AG09319 (cell line): ENCODE measurements at places on chromosomes 11 and 22.

- no peak for DNase-seq
These were observed 7.3 kb downstream of the OAF start for GRCh38 chr11:120217941-120218694.

GRCh38 chr11:112590764-112591163 is 330.1 kb upstream of the PLET1 start:
- no peak for DNase-seq

DNA sequence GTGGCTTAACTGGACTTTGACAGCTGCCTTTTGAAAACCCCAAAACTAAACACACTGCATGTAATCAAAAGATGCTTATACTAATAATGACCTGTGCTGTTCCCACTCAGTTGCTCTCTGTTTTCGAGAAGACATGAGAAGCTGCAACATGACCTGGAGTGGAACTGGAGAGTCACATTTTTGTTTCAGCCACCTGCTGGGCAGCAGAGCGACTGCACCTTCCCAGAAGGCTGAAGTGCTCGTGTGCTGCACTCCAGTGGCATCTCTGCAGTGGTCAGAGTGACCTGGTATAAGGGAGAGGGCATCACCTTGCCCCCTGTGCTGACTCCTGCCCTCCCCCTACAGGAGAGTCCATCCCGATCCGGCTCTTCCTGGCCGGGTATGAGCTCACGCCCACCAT is 8.6 kb downstream of the THYN1 start:
- DNase-seq = no peak

GRCh38 chr11:119624102-119624615 is 104.8 kb downstream of the NECTIN1 start:
- no peak for DNase-seq

DNA sequence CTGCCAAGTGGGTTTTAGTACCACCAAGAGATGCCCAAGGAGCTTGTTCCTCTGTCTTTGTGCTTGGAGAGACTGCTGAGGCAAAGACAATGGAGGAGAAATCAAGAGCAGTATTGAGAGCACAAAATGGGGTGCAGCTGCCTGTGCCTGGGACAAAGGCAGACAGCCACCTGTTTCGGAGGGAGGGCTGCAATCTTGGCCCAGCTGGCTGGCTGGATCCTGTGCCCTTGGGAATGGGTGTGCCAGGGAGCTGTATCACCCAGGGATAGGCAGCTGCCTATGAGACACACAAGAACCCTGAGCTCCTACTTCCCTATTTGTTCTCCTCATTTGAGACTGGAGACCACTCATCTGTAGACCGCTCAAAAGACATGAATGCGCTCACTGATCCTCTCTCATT is 23.3 kb upstream of the CHRM4 start:
- no peak for DNase-seq

DNA sequence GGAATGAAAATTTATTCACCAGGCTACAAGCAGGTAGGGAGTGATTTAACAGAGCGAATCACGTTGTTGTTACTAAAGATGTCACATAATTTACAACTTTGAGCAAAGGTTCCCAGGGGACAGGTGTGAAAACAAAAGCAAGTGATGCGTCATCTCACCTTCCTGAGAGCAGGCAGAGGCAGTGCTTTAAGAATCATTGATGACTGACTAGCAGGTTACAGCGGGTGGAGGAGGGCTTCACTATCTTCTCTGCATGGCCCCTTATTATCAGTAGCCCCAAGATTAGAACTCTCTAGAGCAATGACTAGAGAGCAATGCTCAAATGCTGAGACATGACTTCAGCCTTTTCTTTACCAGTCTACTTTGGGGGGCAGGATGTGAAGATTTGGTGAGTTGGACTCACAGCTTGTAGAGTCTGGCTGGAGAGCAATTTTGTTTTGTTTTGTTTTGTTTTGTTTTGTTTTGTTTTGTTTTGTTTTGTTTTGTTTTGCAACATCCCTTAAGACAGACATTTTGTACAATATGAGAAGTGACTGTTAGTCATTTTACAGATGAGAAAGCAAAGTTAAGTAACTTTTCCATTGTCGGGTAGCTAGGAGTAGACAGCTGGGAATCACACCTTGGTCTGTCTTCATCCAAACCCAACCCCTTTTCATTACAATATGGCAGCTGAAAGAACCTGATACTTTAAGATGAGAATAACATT is 84.8 kb downstream of the SLC1A2 start:
- DNase-seq = no peak

- DNase-seq = no peak
These were observed 1312.3 kb downstream of the FAM181B start for GRCh38 chr11:81421251-81421860.

- no peak for DNase-seq
These were observed 12.2 kb downstream of the NEAT1 start for GRCh38 chr11:65434667-65435410.

DNA sequence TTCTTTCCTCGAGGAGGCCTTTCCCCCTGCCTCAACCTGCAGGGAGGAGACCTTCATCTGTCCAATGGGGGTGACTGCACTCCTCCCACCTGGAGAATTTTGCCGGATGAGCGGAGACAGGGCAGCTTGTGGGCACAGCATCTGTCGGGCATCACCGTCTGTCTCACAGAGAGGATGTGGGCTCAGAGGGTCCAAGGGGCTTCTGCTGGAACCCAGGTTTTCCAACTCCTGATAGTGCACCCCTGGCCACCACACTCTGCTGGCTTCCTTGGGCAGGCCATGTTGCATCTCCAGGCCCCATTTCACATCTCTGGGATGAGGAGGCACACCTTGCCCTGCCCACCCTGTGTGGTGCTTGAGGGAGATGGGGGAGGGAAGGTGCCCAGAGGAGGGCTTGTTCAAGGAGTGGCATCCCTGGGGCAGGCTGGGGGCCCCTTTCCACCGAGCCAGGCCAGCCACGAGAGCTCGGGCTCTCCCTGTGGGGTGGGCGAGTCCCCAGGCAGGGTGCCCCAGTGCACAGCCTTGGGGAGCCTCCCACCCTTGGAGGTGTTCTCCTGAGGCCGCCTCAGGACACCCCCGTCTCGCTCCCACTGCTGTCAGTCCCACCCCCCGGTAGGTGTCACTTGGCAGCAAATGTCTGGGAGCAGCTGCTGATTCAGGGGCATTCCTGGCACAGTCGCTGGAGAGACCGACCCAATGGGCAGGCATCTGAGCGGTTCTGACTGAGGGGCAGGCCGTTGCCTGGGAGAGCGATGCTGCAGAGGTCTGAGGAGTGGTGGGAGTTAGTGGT is 84.2 kb downstream of the MORC2 start:
- DNase-seq = no peak
